Cerebellar nuclear complex (tissue), 1 donor: ENCODE measurements at places on chromosomes 12 and 14.

- DNase-seq = no peak
These were observed 32.1 kb upstream of the TXNRD1 start for GRCh38 chr12:104183443-104183842.

- no peak for DNase-seq
These were observed 15.8 kb upstream of the KRT7 start for GRCh38 chr12:52217223-52217622.

- DNase-seq = no peak
These were observed 13.5 kb downstream of the ETFRF1 start for GRCh38 chr12:25208554-25208953.

DNA sequence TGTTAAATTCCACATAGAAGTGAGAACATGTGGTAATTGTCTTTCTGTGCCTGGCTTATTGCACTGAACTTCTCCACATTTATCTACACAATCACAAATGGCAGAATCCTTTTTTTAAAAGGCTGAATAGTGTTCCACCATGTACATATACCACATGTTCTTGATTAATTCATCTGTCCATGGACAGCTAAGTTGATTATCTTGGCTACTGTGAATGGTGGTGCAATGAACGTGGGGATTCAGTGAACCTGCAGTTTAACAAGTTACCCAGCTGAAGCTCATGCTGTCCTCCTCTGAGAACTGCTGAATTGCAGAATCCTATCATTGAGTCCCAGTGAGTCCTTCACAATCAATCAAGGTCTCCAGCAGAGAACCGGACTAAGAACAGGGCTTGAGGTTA lies 74.9 kb downstream of the TBK1 start:
- no peak for DNase-seq

DNA sequence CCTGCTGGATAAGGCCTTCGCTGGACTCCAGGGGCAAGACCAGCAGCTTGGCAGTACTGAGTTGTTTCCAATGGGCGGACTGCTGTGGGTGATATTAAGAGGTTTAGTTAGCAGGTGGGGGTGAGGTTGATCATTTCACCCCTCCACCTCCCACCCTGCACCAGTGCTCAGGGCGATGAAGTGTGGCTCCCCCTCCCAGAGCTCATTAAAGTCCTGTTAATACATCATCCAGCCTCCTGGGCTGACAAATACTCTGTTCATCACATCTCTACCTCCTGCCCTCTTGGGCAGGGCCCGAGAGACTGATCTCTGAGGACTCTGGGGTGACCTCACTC lies 2.4 kb upstream of the FIGNL2 start:
- DNase-seq = no peak

DNA sequence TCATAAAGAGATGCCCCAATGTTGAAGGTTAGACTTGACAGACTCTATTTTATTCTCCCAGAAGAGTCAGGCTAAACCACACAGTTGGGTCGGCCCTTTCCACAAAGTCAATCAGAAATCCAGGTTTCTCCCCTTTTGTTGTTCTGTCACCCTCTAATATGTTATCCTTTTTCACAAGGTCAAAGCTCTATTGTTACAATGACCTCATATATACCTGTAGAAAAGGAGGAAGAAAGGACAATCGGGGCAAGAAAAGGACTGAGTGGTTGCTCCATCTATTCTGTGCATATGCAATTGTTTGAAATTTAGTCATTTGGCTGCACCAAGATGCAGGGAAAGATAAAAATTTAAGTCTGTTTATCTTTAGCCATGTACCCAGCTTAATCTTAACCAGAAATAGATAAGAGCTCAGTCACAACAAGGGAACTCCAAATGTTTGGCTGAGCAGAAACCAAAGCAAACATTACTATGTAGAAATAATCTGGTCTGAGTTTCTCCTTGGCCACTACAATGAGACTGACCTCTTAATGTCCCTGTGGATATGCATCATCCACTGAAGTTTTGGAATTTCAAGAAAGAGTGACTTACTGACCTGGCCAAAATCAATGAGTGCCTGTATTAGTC lies 503.7 kb downstream of the GALC start:
- DNase-seq = no peak

DNA sequence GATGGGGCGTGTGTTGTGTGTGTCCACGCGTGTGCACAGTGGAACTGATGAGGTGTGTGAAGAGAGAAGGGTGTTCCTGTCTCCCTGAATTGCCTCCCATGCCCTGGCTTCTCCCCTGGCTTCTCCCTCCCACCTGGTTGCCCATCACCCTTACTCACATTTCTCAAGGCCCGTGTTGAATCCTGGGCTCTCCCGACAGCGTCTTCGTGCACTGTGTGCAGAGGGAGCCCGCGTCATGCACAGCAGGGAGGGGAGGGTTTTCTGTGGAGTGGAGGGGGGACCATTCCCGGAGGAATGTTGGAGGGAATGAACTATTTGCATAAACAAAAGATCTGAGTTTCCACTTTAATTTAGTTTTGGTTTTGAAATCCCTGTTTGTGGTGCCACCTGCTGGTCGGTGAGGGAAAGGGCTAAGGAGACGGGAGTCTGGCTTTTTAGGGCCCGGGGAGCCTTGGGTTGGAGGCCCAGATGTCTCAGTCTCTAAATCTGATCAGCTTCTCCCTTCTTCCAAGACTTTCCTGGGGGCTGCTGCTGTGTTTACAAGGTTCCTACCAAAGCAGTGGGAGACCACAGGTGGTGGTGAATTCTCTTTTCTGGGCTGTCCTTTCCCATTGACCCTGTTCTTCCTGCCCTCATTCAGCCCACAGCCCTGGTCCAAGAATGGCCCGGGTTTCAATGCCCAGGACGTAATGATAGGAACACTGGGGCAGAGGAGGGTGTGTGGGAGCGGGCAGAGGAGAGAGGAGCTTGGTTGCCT lies at the start of gene C1R:
Gene C1R, minus strand, starts transcription at position 217 of the 757 bp plus-strand sequence. Its CDS starts 57 bp downstream, at position 160.
- no peak for DNase-seq

DNA sequence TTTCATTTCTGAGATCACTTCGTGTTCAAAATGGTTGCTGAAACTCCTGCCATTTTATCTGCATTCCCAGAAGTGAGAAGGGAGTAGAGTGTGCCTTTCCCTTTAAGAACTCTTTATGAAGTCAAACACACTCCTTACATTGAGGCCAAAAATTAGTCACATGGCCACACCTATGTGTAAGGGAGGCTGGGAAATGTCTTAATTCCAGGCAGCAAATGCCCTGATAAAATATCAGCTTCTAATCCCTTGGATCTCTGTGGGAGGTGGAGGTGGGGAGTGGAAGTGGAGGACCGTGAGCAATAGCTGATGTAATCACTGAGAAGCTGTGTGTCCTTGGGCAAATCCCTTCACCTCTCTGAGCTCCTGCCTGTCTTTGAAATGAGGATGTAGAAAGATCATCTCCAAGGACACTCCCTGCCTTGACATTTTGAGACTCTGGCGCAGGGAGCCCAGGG lies 22.7 kb upstream of the ANKRD9 start:
- no peak for DNase-seq

DNA sequence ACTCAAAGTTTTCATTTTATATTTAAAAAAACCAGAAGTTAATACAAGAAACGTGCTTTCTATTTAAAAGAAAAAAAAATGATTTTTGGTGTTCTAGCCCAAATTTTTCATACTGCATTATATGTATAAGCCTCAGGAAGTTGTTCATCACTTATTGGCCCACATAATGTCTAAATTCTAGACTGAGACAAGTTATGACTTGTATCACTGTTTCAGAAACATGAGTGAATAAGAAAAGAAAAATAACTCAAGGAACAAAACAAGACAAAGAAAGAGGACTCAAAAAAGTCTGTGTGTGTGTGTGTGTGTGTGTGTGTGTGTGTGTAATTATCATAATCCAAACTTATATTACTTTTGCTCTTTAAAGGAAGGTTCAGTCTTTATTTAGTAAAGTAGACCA lies 929.8 kb downstream of the GALC start:
- DNase-seq = no peak

- peak; percentile 19 for DNase-seq
These were observed at the start of gene ARHGEF40 for GRCh38 chr14:21070083-21070609. Gene ARHGEF40, plus strand, starts transcription at chr14:21070304. Its CDS starts 93 bp downstream, at chr14:21070397.

DNA sequence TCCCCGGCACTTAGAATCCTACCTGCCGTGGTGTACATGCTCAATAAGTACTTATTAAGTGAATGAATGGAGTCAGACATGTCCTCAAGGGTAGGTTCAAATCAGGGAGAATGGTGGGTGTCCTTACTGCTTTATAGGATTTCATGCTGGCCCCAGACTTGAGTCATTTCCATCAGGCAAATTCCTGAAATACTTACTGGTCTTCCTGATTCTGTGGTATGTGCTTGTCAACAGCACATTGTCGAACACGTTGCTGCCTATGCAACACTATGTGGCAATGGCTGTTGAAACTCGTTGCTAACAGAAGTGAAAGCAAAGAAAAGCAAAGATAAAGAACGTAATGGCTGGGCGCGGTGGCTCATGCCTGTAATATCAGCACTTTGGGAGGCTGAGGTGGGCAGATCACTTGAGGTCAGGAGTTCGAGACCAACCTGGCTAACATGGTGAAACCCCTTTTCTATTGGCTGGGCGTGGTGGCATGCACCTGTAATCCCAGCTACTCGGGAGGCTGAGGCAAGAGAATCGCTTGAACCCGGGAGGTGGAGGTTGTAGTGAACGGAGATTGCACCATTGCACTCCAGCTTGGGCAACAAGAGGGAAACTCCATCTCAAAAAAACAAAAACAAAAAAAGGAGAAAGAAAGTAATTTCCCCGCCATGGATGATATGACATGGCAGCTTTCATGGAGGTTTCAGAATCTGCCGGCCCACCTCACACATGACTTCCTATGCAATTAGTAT lies 214.9 kb downstream of the ZFP36L1 start:
- DNase-seq = no peak

- DNase-seq = peak; percentile 46
These were observed 14.8 kb upstream of the CALM1 start for GRCh38 chr14:90381999-90382451.

- DNase-seq = no peak
These were observed 19.5 kb downstream of the TTC9 start for GRCh38 chr14:70660967-70661893.

DNA sequence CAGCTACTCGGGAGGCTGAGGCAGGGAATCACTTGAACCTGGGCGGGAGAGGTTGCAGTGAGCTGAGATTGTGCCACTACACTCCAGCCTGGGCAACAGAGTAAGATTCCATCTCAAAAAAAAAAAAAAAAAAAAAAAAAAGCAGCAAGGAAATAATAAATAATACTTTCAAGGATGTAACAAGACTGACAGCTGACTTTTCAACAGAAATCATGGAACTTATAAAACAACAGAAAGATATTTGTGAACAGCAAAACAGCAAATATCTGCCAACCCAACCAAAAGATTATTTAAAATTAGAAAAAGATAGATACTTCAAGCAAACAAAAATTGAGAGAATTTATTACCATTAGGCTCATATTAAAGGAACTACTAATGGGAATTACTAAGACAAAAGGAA lies 115.1 kb downstream of the TSHR start:
- DNase-seq = no peak

- DNase-seq = no peak
These were observed 278.3 kb downstream of the DPF3 start for GRCh38 chr14:72615451-72616121.

- no peak for DNase-seq
These were observed 136.2 kb upstream of the RTL1 start for GRCh38 chr14:101039755-101040138.

GRCh38 chr14:94738751-94739150 lies 31.2 kb downstream of the GSC start:
- no peak for DNase-seq
